Nephron progenitor cell (in vitro differentiated cells): ENCODE measurements at places on chromosomes 7 and 10.

- H3K36me3 ChIP-seq: no peaks in the 10 kb centered on the region
- peaks cover 19% of the 10 kb centered on the region for H3K27me3 ChIP-seq
- H3K27ac ChIP-seq: no peak overlapping the region
- H3K4me1 ChIP-seq: no peaks in the 10 kb centered on the region
- DNase-seq: no peak
Measured at GRCh38 chr7:22393913-22394729, 37.2 kb upstream of the RAPGEF5 start.

GRCh38 chr10:6044060-6044459, 18.1 kb downstream of the IL2RA start:
- DNase-seq: no peak
- no peak overlapping the region for H3K27ac ChIP-seq
- H3K4me3 ChIP-seq: no peak overlapping the region
- H3K4me1 ChIP-seq: no peaks in the 10 kb centered on the region

DNA sequence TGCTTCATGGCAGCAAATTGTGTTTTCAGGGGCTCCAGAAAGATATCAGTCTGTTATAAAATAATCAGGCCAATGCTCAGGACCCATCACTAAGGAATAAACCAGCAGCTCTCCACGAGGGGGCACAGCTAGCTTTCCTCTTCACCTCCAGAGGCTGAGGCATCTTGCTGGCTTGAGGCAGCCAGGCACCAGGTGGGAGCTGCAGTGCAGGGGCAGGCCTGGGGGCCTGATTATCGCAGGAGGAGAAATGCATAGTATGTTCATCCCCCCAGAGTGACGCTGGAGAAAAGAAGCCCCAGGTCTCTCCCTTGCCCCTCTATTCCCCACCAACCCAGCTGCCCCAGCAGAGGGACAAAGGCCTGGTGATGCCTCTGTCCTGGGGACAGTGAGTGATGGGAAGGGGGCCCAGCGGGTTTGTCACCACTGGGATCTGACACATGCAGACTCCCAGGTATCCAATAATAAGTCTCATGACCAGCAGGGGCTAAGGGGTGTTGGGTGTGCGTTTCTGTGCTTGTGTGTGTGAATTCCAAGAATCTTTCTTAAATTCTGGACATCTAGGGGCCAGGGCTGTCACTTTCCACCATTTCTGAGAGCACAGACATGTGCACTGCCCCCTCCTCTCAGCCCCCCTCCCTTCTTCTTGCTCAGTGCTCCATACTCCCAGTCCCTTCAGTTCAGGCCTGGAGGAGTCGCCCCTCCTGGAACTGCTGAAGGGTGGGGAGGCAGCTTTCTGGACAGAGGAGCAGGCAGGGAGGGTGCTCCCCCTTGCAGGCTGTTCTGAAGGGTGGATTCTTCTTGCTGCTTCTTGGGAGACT, 128.1 kb upstream of the FAM20C start:
- peaks cover 43% of the 10 kb centered on the region for H3K4me1 ChIP-seq
- no peaks in the 10 kb centered on the region for H3K36me3 ChIP-seq
- no peak overlapping the region for H3K27ac ChIP-seq

- H3K4me3 ChIP-seq: no peak overlapping the region
- peaks cover 8% of the 10 kb centered on the region for H3K36me3 ChIP-seq
- peaks cover 3% of the 10 kb centered on the region for H3K27me3 ChIP-seq
- peaks cover 5% of the 10 kb centered on the region for H3K4me1 ChIP-seq
- no peak for DNase-seq
Measured at GRCh38 chr7:12771378-12771877, 84.0 kb downstream of the ARL4A start.

DNA sequence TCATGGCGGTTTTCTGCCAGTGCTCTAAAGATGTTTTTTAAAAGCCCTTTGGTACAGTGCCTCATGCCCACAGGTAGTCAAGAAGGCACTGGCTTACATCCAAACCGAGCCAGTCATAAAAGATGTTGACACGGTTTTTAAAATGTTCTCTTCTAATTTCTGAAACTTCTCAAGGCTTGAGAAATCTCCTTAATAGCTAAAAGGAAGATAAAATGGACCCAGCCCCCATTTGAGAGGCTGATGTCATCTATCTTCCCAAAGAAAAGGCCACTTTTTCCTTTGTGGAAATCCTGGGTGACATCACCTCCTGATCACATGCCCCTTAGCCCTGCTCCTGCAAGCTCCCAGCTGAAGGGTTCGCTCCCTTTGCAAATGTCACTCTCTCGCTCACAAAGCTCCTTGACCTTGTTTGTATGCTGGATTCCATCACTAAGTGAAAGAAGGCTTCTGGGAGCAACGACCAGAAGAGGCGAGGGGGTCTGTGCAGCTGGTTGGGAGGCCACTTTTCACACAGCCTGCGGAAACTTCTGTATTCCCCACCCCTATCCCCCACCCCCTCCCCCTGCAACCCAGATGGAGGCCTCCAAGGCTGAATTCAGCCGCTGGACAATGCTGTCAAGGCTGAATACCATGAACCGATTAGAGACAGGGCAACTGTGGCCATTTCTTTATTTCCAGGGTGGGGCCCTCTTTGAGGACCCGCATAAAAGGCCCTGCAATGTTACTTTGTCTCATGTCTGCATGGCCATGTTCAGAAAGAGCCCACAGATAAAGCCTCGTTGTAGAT, 122.8 kb downstream of the CUBN start:
- H3K27ac ChIP-seq: no peak overlapping the region
- H3K36me3 ChIP-seq: peaks cover 7% of the 10 kb centered on the region
- no peak overlapping the region for H3K4me3 ChIP-seq
- DNase-seq: no peak

GRCh38 chr7:20539201-20539600, 76.3 kb upstream of the ABCB5 start:
- no peak overlapping the region for H3K27ac ChIP-seq
- no peak overlapping the region for H3K4me3 ChIP-seq
- H3K36me3 ChIP-seq: no peaks in the 10 kb centered on the region
- no peaks in the 10 kb centered on the region for H3K4me1 ChIP-seq
- H3K27me3 ChIP-seq: no peaks in the 10 kb centered on the region

DNA sequence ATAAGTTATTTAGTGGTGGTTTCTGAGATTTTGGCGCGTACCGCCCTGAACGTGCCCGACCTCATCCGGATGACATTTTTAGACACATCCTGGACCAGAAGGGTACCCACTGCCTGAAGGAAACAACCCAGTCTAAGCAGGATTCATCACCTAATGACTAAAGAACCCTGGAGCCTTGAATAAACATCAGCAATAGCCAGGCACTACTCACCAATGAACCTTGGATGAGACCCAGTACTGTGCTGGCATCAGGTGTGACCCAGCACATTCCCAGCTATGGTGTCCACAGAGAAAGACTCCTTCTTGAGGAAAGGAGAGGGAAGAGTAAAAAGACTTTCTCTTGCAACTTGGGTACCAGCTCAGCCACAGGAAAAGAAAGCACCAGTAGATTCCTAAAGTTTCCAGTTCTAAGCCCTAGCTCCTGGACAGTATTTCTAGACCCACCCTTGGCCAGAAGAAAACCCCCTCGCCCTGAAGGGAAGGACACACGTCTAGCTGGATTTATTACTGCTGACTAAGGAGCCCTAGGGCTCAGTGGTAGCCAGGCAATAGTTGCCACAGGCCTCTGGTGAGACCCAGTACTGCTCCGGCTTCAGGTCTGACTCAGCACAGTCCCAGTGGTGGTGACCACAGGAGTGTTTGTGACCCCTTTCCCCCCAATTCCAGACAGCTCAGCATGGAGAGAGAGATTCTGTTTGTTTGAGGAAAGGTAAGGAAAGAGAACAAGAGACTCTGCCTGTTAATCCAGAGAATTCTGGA, 32.5 kb downstream of the ZNF277 start:
- no peak for DNase-seq
- no peak overlapping the region for H3K4me3 ChIP-seq
- H3K27me3 ChIP-seq: no peaks in the 10 kb centered on the region
- no peak overlapping the region for H3K27ac ChIP-seq
- H3K36me3 ChIP-seq: peaks cover 33% of the 10 kb centered on the region

DNA sequence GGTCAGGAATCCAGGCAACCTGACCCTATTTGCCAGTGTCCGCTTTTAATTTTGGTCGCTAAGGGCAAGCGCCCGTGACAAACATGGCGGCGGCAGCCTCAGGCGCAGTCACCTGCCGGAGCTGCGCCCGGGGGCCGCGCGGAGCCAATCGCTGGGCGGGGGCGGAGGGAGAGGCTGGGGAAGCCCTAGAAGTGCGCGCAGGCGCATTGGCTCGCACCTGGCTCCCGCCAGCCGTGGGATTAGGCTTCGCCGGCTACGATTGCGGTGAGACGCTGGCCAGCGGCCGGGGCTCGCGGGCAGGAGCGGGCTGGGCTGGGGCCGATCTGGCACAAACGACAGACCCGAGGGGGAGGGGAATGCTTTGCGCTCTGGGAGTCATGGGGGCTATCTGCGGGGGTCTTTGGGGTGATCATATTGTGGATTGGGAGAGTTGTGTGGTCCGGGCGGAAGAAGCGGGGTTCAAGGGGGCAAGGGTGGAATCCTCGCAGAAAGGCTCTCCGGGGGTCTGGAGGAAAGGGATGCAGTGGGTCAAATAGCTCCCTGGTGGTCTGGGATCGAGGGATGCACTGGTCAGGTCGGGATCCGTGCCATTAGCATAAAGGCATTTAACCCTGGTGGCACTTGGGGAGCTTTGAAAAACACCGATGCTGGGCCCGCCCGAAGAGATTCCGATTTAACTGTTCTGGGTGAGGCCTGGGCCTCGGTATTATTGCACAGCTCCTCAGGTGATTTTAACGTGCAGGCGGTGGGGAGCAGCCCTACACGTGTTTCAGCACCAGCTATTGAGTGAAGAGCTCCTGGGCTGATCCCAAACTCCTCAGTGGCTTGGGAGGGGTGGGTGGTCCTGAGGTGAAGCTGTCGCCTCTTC, 10.1 kb upstream of the C10orf95 start:
- peak; percentile 96 for DNase-seq
- no peaks in the 10 kb centered on the region for H3K36me3 ChIP-seq

- DNase-seq: peak; percentile 59
- no peaks in the 10 kb centered on the region for H3K36me3 ChIP-seq
- H3K4me1 ChIP-seq: peaks cover 44% of the 10 kb centered on the region
- H3K27me3 ChIP-seq: peaks cover 9% of the 10 kb centered on the region
- H3K4me3 ChIP-seq: no peak overlapping the region
- H3K27ac ChIP-seq: no peak overlapping the region
Measured at GRCh38 chr10:98299341-98299740, 31.3 kb upstream of the LOXL4 start.

GRCh38 chr10:119216127-119216526, 8.8 kb downstream of the GRK5 start:
- H3K27me3 ChIP-seq: peaks cover 4% of the 10 kb centered on the region
- DNase-seq: no peak
- peaks cover 73% of the 10 kb centered on the region for H3K4me1 ChIP-seq
- H3K27ac ChIP-seq: no peak overlapping the region
- H3K36me3 ChIP-seq: peaks cover 4% of the 10 kb centered on the region

DNA sequence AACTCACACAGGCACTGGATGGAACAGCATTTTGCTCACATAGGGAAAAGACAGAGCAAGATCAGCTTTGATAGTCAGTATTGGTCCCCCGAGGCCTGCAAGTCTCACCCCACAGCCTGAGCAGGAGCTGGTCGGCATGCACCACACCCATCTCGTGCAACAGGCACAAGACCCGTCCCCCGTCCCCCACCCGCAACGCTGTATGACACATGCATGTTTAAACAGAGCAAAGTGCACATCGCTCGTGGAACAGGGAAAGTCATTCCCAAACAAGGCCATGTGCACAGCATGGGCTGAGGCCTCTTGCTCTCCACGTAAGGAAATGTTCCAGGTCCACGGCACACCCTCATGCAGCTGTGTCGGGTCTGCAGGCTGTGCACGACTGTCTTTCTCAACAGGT, 527.2 kb downstream of the ACTR3B start:
- no peaks in the 10 kb centered on the region for H3K4me1 ChIP-seq
- H3K36me3 ChIP-seq: no peaks in the 10 kb centered on the region
- DNase-seq: no peak

GRCh38 chr10:4373098-4373497, 452.9 kb upstream of the AKR1E2 start:
- H3K4me3 ChIP-seq: no peak overlapping the region
- no peak for DNase-seq
- H3K36me3 ChIP-seq: no peaks in the 10 kb centered on the region
- no peaks in the 10 kb centered on the region for H3K27me3 ChIP-seq

- no peaks in the 10 kb centered on the region for H3K36me3 ChIP-seq
- peaks cover 6% of the 10 kb centered on the region for H3K4me1 ChIP-seq
- no peak overlapping the region for H3K27ac ChIP-seq
Measured at GRCh38 chr7:27213433-27214238, 13.7 kb upstream of the HOXA13 start.

GRCh38 chr10:96512524-96513304, 1.0 kb downstream of the TLL2 start:
- H3K27me3 ChIP-seq: peaks cover 49% of the 10 kb centered on the region
- DNase-seq: peak; percentile 54
- H3K4me3 ChIP-seq: peak overlapping the region; percentile 84
- H3K4me1 ChIP-seq: peaks cover 39% of the 10 kb centered on the region
- H3K36me3 ChIP-seq: no peaks in the 10 kb centered on the region

DNA sequence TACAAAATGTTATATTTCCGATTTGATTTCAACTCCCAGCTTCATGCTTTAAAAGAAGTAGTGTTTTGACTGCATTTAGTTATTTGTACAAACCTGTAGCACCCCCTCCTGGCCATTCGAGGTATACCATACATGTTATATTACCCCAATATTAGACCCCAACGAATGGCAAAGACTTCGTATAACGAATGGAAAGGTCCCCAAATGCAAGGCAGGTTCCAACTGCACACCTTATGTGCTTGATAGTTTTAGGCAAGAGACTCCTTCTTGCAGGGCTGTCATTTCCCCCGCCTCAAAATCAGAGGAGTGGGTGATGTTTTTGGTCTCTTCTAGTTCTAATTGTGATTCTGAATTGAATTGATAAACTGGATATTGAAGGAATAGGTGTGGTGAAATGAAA, 101.1 kb upstream of the TARP start:
- H3K4me1 ChIP-seq: peaks cover 8% of the 10 kb centered on the region
- no peaks in the 10 kb centered on the region for H3K36me3 ChIP-seq
- no peaks in the 10 kb centered on the region for H3K27me3 ChIP-seq
- no peak overlapping the region for H3K27ac ChIP-seq

DNA sequence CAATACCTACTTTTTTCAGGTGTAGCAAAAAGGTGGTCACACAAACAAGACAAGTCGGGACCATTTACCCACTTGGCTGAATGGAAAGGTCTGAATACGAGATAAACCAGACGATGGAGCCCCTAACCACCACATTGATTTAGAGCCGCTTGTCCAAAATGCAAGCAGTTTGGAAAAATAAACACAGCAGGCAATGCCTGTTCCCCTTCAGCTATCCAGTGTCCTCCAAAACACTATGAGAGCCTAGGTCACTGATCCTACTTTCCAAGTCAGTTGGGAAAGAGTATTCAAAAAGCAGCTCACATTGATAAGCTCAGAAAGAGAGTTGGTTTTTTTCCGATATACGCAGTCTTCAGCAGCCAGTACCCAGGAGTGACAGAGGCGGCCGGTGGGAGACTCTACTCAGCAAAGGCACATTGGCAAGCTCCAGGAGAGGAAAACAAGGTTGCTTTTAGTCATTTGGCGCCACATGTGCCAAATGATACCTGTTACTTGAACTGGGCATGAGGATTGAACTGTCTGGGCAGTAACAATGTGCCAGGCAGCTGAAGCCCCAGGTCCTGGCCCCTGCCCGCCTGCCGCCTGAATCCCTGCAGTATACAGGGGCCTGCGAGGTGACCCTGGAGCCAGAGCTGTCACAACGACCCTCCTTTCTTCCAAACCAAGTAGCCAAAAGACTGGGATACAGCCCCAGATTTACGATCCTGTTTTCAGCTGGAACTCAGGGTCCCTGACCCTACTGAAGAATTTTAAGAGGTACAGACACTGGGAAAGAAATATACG, 109.8 kb downstream of the PIP4K2A start:
- peaks cover 8% of the 10 kb centered on the region for H3K27me3 ChIP-seq
- peak overlapping the region; percentile 96 for H3K27ac ChIP-seq
- H3K36me3 ChIP-seq: peaks cover 24% of the 10 kb centered on the region
- peak; percentile 56 for DNase-seq
- H3K4me1 ChIP-seq: peaks cover 86% of the 10 kb centered on the region
